Spinal cord (tissue), 10 donors: ENCODE measurements at places on chromosomes 1 and 21. TPM values are rescaled to one million over a fixed set of nuclear protein-coding genes. Genes with fewer than 3 reads are reported as not detected.
A peak's percentile ranks its signal among the peaks of the same experiment; 100 is the strongest.

SYCP1 gene
- total RNA-seq, result 0.11 TPM

- H3K4me1 ChIP-seq, result no peaks in the 10 kb centered on the region
- no peaks in the 10 kb centered on the region for H3K27me3 ChIP-seq
- DNase-seq, result peak; percentile 58
- H3K36me3 ChIP-seq, result no peaks in the 10 kb centered on the region
Measured at GRCh38 chr1:85407746-85408377, 57.1 kb downstream of the DDAH1 start.

- DNase-seq, result no peak
- no peaks in the 10 kb centered on the region for H3K27me3 ChIP-seq
- H3K36me3 ChIP-seq, result no peaks in the 10 kb centered on the region
- no peak overlapping the region for H3K27ac ChIP-seq
- no peaks in the 10 kb centered on the region for H3K4me1 ChIP-seq
Measured at GRCh38 chr1:82564333-82564732, 763.6 kb downstream of the ADGRL2 start.

IFNAR1 gene
- 63.7 TPM for total RNA-seq

APCS gene
- total RNA-seq, result not detected

LCE2A gene
- total RNA-seq, result not detected

UTS2 gene
- total RNA-seq, result 3.6 TPM

DNA sequence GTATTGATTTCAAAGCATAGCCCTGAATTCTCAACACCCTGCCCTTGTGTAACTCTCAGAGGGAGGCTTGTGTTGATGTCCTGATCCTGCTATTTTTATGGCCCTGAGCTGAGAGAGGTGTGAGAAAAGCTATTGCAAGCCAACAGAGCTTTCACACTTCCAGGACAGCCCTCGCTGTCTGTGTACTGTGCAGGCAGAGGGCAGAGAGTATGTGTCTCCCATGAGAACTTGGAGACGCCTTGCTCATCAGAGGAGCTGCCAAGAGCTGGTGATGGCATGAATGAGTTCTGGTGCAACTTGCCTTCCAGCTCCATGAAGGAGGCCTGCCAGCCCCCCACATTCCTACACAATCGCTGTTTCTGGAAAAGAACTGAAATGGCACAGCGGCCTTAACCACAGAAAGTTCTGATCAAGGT is 144.1 kb upstream of the AJAP1 start:
- H3K27me3 ChIP-seq, result no peaks in the 10 kb centered on the region
- no peak overlapping the region for H3K27ac ChIP-seq
- no peaks in the 10 kb centered on the region for H3K36me3 ChIP-seq

CHAF1B gene
- total RNA-seq, result 2.6 TPM

SNRNP40 gene
- total RNA-seq, result 81.9 TPM

SLAMF1 gene
- total RNA-seq, result not detected

DNA sequence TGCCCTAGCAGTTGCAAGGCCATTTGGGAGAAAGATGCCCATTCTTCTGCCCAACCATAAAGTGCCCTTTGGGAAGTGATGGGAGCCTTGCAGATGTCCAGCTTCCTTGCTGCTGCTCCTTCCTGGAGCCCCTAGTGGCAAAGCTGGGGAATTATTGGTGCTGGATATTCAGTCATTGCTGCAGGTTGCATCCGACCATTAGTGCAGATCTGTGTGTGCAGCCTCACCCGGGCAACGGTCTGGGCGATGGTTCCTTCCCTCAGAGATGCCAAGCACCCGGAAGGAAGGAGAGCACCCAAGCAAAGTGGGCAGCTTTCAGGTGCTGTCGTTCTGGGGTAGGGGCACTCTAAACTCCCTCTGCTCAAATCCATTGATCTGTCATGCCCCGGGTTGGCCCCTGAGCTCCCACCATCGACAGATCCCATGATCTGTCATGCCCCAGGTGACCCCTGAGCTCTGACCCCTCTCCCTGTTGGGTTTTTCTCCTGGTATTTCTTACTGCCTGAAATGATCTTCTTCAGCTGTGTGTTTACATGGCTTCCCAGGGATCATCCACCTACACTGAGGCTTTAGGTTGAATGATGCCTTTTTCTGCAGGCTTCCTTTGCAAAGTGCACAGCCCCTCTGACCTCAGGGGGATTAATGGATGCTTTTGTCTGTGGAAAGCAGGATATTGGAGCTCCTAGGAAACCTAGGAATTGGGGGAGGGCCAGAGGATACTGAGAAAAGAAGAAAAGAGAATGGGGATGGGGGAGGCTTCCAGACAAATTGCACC is 467.5 kb downstream of the PTPRU start:
- no peaks in the 10 kb centered on the region for H3K36me3 ChIP-seq
- no peak overlapping the region for H3K27ac ChIP-seq
- no peak for DNase-seq
- no peaks in the 10 kb centered on the region for H3K27me3 ChIP-seq
- H3K4me1 ChIP-seq, result peaks cover 25% of the 10 kb centered on the region

MTARC1 gene
- total RNA-seq, result 14.3 TPM
